ENCODE measurements at places on chromosomes 7 and 10.

- DNase-seq: no peak
These were observed 195.8 kb upstream of the NPVF start for GRCh38 chr7:25424113-25424512.

DNA sequence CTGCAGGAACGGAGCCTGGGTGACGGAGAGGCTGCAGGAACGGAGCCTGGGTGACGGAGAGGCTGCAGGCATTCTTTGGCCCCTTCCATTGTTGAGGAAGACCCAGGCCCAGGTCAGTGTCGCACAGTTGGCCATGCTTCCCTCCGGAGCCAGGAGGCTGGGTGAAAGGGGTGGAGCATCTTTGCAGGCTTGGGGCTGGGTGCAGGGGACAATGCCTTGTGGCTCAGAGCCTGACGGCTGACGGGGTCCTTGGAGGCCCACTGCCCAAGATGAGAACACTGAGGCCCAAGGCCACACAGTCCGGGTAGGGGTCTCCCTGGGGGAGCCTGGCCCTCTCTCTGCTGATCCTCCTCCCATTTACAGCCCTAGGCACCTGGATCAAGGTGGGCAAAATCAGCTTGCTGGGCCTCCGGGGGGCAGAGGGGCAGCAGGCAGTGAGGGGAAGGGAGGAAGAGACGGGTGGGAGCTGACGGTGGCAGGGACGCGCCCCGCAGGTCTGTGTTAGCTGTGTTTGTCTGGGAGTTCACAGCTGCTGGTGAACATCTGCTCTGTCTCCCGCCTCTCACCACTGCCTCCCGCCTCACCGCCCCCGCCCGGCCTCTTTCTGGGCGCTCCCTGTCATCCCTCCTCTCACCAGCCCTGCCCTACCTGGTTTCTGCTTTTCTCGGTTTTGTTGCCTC lies 30.6 kb upstream of the PCBD1 start:
- no peak for DNase-seq

- no peak for DNase-seq
These were observed 35.1 kb upstream of the AKR1E2 start for GRCh38 chr10:4790922-4791321.

DNA sequence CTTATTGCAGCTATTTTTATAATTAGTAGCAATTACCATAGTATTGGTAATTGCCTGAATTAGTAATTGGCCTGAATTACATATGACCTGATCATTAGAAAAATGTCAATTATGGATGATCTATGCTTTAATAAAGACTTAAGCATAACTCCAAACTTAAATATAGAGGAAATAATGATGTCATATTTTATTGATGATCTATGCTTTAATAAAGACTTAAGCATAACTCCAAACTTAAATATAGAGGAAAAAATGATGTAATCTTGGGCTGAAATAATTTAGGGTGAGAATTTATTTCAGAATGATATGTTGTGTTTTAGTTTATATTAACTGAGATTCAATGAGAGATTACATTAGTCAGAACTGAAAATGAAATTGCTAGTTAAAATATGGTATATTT lies 266.0 kb upstream of the DKK1 start:
- no peak for DNase-seq

DNA sequence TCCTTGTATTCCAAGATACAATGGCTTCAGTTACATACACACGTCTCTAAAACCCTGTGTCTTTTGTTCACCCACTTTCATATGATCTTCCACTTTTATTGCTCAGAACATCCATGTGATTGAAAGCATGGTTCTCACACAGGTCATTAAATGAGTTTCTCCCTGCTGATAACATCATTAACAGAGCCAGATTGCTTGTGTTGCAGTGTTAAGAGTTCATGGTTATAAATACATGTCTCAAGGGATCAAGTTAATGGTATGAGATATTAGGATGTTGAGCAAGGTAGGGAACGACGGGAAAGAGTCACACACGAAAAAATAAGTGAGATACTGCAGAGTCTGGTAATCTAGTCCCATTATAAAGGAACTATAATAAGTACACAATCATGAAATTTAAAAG lies 861.5 kb downstream of the SORCS1 start:
- no peak for DNase-seq

GRCh38 chr7:41035794-41036193 lies 667.1 kb downstream of the INHBA start:
- no peak for DNase-seq

DNA sequence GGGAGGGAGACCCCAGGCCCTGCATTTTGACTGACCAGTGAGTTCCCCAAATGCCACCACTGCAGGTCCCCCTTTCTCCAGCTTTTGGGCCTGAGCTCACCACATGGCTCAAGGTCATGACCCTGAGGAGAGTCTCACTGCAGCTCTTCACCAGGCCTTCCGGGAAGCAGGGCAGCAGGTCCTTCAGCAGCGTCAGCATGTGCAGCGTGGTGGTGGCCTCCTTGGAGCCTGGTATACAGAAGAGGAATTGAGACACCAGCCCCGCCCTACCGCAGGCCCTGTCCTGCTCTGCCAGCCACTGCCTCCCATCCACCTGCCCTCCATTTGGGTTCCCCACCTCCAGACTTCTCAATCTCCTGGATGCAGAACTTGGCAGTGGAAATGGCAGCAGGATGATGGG lies 13.0 kb downstream of the RRP12 start:
- DNase-seq: no peak

GRCh38 chr7:118245267-118246040 lies 20.9 kb downstream of the ANKRD7 start:
- DNase-seq: no peak
